Activated CD4-positive, alpha-beta T cell treated with anti-CD3 and anti-CD28 coated beads for 36 hours (primary cell): ENCODE measurements at places on chromosomes 2 and 18.

DNA sequence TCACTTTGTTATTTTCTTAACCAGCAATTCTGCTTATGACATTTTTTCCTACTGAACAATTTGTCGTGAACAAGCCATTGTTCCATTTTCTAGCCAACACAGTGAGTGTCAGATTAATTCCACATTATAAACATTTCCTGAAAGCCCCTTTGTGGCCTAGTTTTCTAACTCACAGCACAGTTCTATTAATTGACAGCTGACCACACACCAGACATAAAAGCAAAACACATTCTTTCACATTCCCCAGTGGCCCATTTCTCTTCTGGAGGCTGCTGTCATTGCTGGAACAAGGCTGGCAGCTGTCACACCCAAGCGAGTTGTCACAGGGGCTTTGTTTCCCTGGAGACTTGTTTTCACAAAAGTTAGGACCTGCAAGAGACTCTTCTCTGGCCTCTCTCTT lies 50.7 kb downstream of the RNF152 start:
- no peak for DNase-seq

GRCh38 chr2:163345795-163346573 lies 389.8 kb downstream of the FIGN start:
- DNase-seq = no peak

DNA sequence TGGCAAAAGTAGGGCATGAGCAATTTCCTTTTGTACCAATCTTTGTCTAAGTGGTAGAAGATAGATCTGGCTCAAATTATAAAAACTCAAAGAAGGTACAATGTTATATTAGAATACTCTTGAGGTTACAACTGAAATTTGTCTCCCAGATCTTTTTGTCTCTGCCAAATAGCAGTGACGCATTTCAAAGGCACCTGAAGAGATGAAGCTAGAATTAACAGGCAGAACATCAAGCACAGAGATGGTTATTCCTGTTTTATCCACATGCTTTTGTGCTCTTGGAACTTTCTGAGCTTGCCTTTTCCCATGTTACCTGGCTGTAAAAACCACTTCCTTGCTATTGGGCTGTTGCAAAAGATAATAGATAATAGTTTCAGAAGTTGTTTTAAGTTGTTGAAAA lies 74.3 kb downstream of the GREB1L start:
- DNase-seq = no peak

DNA sequence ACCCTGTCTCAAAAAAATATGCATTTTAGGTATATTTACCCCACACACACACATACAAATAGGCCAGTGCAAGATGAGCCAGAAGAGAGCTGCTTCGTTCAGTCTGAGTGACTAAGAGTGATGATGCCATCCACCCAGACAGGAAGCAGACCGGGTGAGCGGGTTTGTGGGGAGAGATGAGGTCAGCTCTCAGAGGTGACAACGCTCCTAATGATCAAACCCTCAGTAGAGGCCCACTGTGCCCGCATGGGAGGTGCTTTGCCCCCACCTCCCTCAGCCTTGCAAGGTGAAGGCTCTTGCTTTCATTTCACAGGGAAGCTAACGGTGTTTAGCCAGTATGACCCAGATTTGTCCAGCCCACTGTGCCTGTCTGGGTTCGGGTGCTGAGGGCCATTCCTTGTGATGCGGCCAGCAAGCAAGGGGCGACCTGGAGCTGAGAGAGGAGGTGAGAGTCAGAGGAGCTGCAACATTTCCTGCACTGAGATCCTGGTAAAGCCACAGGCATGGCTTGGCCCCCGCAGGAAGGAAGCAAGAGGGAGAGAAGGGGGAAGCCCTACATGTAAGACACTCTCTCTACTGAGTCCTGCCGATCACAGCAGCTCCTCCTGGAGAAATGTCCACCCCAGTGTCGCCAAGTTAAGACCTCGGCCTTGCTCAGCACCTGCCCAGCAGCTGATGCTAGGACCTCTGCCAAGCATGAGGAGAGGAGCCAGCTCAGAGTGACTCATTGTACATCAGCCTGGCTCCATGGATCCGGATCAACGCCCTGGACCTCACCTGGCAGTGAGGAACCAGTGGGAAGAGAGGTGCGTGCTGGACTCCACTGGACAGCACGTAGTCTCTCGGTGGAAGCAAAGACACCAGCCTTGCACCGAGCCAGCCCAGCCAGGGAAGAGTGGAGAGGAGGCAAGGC lies 37.0 kb downstream of the NIFK start:
- DNase-seq = peak; percentile 95

DNA sequence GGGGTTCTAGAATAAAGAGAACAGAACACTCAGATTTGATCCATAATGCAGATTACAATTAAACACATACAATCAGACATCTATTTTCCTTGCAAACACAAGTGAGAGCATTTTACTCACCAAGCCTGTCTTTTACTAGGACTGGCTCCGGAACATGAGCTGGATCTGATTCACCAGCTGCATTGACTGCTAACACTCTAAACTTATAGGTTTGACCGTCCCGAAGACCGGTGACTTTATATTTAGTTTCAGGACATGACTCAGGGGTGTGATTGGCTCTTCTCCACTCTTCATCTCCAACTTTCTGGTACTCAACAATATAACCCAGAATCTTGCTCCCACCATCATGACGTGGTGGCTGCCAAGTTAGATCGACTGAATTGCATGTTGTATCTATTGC lies 112.4 kb downstream of the PLEKHA3 start:
- no peak for DNase-seq
